ENCODE measurements at places on chromosomes 11 and 22.

- DNase-seq: no peak
Observed at GRCh38 chr11:28505232-28505631, 397.0 kb downstream of the METTL15 start.

DNA sequence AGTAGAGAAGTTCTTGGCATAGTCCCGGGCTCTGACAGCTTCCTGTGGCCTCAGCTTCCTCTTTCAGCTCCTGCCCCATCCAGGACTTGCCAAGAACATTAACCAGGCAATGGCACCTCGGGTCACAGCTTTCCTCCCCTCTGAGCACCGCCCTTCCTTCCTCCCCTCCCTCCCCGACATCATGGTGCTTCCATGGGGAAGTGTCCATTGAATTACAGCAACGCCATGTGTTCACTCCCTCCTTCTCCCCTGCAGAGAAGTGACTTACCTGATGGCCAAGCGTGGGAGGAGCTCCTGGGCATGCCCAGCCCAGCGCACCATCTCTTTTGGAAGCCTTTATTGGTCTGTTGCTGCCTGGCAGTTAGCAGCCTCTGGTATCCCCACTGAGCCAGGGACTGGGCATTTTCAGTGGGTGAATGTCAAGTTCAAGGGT is 25.8 kb upstream of the DAGLA start:
- no peak for DNase-seq

DNA sequence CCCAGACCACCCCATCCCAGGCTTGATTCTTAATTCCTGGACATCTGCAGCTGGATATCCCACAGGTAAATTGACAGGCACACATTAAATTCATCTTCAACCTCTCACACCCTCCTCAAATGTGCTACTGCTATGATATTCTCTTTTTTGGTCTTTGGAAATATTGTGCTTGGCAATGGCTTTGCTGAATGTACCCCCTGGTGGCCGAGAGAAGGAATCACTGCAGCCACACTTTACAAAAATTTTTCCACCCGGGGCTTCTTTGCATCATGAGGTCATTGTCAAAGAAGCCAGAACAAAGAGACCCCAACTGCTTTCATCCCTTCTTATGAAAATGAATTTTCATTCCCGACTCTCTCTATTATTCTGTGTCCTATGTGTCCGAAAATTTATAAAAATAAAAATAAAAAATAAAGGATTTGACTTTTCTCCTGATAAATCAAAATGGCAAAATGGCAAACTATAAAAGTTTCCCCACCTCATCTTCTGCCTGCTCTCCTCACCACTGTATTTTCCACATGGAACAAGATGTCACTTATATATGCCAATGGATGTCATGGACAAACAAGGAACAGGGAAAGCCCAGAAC is 15.0 kb upstream of the CYB5R2 start:
- DNase-seq: no peak

DNA sequence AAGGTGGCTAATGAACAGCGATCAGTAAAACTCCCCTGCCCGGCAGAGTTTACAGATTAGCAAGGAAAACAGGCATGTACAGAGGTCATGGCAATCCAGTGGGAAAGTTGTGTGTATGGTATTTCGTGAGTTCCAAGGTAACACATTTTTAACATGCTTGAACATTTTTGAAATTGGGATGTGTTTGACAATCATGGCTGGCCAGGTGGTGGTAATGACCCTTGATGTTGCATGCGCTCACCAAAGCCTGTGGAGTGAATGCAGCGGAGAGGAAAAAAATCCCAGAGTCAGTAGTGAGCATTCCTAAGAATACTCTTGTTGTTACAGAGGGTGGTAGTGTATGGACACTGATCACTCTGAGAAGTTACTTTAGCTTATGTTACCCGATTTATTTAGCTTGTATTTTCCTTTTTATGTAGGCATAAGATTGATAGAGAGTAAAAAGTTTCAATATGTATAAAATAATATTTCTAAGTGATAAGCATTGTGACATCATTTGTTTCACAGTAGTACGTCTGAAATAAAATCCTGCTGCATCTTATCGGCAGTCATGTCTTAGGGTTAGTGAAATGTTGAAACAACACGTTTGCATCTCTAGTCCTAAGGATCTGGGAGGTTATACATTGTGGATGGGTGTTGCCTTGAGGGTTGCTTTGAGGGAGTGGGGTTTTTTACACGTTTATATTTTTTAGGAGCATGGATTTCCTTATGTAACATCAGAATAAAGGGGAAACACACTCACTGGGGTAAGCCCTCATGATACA is 8.7 kb downstream of the TEAD1 start:
- DNase-seq: no peak

DNA sequence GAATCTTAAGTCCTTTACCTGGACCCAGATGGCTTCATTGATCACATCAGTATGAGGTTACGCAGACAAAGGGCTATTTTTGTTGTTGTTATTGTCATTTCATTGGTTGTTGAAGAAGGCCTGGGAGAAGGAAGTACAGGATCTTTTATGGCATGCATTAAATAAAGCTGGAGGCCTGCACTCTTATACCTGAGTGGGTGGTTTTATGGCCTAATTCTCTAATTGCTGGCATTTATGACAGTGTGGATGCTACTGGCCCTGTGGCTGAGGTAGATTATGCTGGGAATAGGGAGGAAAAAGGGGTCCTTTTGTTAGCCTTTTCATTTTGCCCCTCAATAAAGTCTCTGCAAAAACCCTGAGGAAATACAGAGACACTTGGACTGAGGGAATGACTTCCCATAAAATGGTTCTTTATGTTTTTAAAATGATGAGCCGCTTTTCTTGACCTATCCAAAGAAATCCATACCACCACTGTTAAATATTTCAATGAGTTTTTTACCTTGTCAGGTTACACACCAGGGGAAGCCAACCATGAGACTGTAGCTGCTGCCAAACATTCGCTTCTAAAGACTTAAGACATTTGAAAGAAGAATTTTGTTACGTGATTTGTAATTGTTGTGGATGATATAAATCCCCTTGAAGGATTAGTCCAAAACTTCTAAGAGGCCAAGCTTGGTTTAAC is 6.8 kb downstream of the KMT2A start:
- no peak for DNase-seq

- no peak for DNase-seq
Observed at GRCh38 chr11:111310723-111311122, 12.4 kb downstream of the POU2AF3 start.

- DNase-seq: no peak
Observed at GRCh38 chr11:61579676-61580270, 1.1 kb downstream of the SYT7 start.

- no peak for DNase-seq
Observed at GRCh38 chr11:71066311-71066710, 186.1 kb downstream of the SHANK2 start.

- no peak for DNase-seq
Observed at GRCh38 chr22:48804811-48805301, 1022.8 kb downstream of the BRD1 start.

GRCh38 chr22:47294576-47294975 is 532.1 kb downstream of the TBC1D22A start:
- DNase-seq: no peak

DNA sequence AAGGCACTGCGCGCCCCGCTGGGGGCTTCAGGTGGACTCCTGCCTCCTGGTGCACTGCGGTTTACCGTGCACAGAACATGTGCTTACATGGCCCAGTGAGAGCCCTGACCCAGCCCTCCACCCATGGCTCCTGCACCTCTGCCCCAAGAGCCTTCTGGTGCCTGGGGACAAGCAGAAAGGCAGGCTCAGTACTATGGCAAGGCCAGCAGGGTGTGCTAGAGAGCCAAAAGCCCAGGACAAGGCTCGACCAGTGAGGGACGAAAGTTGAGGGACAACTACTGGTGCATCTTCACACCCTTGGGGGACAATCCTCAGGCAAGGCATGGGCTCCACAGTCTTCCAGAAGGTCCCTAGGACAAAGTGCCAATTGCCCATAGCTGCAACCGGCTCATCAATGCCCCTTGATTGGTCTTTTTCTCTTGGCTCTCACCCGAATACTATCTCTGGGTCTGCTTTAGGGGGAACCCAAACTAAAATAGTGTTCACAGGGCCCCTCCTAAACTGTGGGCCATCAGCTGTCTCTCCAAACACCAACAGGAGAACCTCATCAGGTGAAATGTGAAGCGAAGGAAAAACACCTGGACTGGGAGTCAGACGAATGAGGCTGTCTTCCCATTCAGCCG is 13.5 kb downstream of the PGA5 start:
- DNase-seq: peak; percentile 23
